ENCODE measurements at places on chromosomes 11 and 22.

- DNase-seq, result no peak
Observed at GRCh38 chr11:21814169-21814568, 378.7 kb upstream of the ANO5 start.

DNA sequence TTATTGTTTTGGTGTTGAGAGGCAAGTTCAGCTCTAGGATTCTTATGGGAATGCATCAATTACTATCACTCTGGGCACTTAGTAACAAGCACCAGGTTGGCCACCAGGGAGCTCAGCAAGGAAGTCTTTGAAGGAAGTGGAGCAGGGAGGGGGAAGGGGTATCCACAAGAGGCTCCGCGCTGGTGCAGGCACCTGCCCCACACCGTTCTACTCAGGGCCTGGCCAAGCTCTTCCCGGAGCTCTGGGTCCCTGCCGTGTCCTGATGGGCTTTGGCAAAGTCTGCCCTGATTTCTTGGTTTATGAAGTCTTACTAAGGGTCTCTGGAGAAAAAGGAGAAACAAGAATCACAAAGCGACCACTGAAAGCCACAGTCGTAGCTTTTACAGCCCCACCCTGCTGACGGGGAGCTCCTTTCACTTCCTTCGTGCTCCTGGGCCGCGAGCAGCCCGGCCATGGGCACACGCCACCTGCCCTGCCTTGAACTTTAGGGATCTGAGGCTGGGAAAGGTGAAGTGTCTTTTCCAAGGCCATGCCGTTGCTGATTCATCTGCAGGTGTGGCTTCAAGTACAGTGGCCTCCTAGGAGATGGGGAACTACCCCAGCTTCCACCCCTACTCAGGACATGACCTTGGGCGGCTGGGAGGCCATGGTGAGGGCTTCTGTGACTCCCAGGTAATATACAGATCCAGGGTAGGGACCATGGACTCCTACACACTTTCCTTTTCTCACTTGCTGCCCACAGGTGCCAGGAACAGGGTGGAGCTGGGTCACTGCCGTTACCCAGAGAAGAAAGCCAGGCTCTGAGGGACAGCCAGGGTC is 15.9 kb upstream of the LRRC32 start:
- no peak for DNase-seq

GRCh38 chr11:64449381-64450167 is 90.6 kb downstream of the RPS6KA4 start:
- DNase-seq, result peak; percentile 89

DNA sequence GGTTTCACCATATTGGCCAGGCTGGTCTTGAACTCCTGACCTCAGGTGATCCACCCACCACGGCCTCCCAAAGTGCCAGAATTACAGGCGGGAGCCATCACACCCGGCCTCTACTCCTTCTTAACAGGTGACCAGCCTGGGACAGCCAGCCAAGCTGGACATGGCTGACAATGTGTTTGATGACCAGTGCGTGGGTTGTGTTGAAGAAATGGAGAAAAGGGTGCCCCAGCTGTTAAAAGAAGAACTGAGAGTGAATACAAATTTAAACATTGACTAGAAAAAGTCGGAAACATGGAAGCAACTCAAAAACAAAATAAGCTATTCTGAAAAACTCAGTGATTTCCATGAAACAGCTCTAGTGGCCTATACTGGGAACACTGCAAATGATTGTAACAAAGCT is 86.5 kb upstream of the CLPB start:
- DNase-seq, result no peak

DNA sequence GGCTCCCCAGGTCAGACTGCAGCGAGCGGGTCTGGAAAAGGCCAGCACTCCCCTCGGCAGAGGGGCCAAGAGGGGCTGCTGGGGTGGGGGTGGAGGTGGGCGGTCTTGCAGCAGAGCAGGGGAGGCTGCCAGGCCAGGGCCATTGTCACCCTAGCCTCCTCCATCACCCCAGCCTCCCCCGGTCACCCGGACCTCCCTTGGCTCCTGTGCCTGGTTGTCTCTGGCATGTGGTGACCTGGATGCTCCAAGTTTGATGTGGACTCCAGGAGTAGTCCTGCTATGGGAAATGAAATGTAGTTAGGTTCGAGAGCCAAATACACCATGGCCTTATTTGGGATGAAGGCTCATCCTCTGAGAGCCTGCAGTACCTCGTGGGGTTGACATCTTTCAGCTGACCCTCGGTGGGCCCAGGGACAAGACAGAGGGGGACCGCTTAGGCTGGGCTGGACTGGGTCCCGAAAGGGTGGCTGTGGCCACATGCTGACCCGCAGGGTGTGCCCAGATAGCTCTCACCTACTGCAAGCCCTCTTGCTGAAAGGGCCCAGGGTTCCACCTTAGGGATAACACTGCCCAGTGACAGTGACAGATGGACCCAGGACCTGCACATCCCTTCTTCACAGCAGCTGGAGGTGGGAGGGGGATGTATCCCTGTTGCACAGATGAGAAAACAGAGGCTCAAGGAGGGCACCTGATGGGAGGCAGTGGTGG is 24.1 kb downstream of the MRGPRD start:
- DNase-seq, result no peak

GRCh38 chr11:35923452-35923851 is 20.4 kb upstream of the LDLRAD3 start:
- no peak for DNase-seq

DNA sequence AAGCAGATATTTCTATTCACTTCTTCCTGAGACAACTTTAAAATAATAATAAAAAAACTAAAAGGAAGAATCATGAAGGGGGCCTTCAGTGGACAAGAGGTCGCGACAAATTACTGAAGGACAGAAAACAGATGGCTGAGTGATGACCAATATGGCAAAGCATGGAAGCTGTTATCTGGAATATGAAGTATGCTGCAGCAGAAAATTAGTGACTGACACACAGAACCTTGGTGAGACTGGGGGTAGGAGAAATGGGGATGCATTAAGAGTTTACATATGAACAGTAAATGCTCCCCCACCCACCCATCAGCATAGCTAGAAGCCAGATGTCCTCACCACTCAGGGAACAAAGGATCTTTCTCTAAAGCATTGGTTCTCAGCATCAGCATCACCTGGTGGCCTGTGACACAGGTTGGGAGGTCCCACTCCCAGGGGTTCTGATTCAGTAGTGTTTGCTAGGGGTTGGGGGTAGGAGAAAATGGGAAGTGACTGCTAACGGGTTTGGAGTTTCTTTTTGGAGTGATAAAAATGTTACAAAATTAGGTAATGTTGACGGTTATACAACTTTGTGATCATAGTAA is 59.7 kb downstream of the NARS2 start:
- DNase-seq, result no peak

DNA sequence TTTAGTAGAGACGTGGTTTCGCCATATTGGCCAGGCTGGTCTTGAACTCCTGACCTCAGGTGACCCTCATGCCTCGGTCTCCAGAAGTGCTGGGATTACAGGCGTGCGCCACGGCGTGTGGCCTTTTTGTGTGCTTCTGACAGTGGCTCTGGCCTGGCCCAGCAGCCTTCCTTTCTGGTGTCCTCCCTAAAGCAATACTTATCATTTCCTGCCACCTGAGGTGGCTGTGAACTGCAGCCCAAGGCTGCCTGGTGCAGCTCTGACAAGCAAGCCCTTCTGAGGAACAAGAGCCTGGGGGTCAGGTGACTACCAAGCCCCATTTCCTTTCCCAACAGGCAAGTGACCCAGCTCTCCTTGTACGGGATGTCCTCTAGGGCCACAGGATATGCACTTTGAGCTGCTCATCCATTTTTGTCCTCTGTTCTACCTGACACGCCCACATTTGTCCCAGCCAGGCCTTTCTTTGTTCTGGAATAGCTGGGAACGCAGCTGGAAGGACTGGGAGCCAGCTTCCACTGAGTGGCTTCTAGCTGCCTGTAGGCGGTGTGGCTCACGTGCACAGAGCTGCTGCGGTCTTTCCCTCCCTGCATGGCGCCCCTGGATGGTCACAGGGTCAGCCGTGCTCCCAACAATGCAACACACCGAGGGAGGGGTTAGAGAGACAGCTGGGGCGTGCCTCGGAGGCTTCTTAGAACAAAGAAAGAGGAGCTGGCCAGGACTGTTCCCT is 12.3 kb upstream of the BID start:
- DNase-seq, result peak; percentile 44

DNA sequence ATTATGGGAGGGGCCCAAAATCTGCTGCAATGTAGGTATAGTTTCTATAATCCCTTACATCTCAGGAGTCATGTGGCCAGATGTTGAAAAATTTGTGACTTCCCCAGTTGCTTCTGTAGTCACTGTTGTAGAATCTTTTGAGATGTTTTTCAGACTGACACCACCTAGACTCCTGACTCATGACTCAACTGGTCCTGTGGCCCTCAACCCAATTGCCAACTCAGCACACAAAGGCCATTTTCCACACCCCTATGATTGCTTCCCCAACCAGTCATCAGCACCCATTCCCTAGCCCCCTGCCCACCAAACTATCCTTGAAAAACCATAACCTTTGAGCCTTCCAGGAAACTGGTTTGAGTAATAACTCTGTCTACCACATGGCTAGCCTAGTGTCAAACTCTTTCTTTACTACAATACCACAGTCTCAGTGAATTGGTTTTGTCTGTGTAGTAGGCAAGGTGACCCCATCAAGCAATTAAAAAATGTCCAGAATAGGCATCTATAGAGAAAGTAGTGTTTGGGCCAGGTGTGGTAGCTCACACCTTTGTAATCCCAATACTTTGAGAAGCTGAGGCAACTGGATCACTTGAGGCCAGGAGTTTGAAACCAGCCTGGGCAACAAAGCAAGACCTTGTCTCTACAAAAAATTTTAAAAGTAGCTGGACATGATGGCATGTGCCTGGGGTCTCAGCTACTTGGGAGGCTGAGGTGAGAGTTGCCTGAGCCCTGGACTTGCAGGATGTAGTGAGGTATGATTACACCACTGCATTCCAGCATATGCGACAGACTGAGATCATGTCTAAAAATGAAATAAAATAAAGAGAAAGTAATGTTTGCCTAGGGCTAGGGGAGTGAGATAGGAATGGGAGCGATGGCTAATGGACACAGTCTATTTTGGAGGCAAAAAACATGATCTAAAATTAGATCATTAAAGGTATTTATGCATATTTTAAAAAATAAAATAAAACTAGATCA is 24.1 kb upstream of the FEZ1 start:
- no peak for DNase-seq

GRCh38 chr11:72543849-72544542 is 109.7 kb upstream of the CLPB start:
- no peak for DNase-seq

DNA sequence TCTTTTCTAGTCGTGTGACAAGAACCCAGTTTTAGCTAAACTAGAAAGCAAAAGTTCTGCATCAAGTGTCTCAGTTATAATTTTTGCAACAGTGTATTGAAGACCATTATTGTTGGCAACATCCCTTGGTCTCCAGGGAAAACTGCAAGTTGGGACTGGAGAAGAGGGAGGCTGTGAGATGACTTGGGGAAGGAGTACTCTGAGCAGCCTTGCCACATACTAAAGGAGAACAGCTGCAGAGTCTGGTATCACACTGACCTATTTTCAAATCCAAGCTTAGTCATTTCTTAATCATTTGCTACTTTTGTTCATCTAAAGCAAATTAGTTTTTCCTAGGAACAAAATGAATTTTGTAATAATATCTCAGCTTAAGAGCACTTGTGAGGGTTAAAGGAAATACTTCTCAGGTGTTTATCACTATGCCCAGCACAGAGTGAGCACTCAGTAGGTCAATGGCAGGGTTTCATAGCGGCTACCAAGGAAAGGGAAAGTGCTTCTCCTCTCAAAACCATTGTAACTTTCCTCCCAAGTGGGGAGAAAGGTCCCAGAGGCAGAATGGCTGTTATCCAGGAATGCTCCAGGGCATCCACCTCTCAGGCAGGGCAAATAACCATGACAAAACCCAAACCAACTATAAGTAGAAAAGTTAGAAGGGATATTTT is 247.1 kb downstream of the C11orf87 start:
- DNase-seq, result peak; percentile 58

- no peak for DNase-seq
Observed at GRCh38 chr22:44646668-44647067, 55.3 kb upstream of the PRR5 start.

DNA sequence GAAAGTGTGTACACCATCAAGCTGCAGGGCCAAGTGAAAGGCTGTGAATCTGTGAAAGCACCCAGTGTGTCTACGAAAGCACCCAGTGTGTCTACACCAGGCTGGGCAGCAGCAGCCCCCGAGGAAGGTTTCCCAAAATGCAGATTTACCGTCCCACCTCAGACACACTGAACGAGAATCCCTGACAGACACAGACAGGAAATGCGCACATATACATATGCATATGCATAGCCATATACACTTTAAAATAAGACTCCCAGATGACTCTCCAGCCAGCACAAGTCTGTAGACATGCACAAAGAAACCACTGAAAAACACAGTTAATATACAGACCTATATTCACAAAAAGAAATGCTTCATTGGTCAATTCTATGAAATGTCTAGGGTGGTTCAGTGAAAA is 155.5 kb upstream of the OPCML start:
- no peak for DNase-seq

DNA sequence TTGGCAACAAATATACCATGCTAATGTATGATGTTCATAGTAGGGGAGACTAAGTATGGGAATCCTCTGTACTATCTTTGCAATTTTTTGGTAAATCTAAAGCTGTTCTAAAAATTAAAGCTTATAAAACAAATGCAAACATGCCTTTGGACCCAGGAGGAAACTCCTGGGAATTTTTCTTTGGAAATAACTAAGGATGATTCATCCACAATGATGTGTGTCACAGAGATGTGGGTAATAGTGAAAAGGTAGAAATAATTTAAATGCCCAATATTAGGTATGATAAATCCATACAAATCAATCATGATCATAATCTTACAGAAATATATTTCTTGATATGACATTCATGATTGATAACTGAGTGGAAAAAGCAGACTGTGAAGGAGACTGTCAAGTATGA is 135.8 kb downstream of the TRIM44 start:
- DNase-seq, result peak; percentile 22

DNA sequence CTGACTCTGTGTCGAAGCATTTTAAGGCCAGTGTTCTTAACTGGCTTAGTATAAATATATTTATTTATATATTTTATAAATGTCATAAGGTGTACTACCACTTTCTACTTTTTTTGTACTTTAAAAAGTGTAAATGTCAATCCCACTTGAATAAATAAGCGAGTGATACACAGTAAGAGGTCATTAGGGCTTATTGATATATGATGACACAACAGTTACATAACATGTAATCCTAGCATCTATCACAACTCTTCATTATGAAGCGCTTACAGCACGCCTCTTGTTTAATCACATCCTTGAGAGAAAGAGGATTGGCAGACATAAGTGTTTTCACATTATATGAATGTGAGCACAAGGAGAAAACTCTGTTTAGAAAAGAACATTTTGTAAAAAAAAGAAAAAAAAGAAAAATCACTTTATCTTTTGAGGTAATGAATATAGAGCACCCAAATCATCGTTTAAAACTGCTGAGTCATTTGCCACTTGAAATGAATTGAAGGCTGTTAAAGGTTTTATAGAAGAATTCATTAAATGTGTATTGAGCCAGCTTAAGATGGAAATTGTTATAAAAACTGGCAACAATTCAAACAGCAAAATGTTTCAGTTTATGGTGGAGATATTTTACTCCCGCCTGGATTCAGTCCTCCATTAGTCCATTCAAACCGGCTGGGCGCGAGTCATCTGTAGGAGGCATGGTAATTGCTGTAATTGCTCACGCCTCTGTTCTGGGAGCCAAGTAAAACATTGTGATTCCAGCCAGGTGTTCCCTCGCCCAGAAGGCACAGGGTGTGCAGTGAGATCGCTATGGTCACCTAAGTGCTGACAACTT is 627.3 kb upstream of the KIRREL3 start:
- DNase-seq, result no peak

- no peak for DNase-seq
Observed at GRCh38 chr11:8356721-8357504, 93.2 kb upstream of the LMO1 start.
